Activated T-cell treated with anti-CD3 and anti-CD28 coated beads, Interleukin-2, amount 50 U/mL, for 72 hours (primary cell): ENCODE measurements at places on chromosomes 3 and 15.

DNA sequence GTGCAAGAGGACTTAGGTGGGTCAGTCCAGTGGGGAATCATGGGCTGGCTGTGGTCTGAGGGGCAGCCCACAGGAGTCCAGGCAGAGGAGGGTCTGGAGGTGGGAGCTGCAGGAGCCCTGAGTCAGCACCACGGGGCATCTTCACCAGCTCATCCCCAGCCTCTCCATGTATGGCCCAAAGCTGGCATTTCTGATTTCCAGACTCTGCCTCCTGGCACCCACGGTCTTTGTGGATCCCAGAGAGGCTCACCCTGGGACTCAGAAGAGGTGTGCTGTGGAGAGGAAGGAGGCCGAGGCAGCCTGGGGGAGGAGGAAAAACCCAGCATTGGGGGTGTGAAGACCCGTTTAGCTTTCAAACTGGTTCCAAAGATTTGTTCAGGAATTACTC lies 64.5 kb upstream of the KLF13 start:
- H3K27ac ChIP-seq, result no peak overlapping the region
- no peak for DNase-seq
- H3K4me3 ChIP-seq, result no peak overlapping the region

GRCh38 chr3:5021116-5022092 lies 42.2 kb downstream of the BHLHE40 start:
- peaks cover 97% of the 10 kb centered on the region for H3K4me1 ChIP-seq
- peak; percentile 57 for DNase-seq
- peak overlapping the region; percentile 79 for H3K4me3 ChIP-seq
- H3K36me3 ChIP-seq, result no peaks in the 10 kb centered on the region

DNA sequence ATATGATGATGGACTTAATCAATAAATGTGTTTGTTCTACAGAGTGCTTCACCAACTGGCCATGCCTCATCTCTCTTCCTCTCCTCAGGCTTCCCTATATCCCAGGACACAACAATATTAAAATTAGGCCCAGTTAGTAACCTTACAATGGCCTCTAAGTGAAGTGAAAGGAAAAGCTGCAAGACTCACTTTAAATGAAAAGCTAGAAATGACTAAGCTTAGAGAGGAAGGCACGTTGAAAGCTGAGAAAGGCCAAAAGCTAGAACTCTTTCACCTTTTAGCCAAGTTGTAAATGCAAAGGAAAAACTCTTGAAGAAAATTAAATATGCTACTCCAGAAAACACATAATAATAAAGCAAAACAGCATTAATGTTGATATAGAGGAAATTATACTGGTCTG lies 1010.3 kb downstream of the NAALADL2 start:
- H3K36me3 ChIP-seq, result no peaks in the 10 kb centered on the region
- DNase-seq, result no peak
- H3K4me3 ChIP-seq, result no peak overlapping the region
- H3K4me1 ChIP-seq, result no peaks in the 10 kb centered on the region
- H3K27me3 ChIP-seq, result no peaks in the 10 kb centered on the region

GRCh38 chr3:4726549-4726948 lies 233.4 kb downstream of the ITPR1 start:
- H3K36me3 ChIP-seq, result peaks cover 8% of the 10 kb centered on the region
- H3K4me1 ChIP-seq, result peaks cover 51% of the 10 kb centered on the region
- H3K27ac ChIP-seq, result no peak overlapping the region
- no peak for DNase-seq

DNA sequence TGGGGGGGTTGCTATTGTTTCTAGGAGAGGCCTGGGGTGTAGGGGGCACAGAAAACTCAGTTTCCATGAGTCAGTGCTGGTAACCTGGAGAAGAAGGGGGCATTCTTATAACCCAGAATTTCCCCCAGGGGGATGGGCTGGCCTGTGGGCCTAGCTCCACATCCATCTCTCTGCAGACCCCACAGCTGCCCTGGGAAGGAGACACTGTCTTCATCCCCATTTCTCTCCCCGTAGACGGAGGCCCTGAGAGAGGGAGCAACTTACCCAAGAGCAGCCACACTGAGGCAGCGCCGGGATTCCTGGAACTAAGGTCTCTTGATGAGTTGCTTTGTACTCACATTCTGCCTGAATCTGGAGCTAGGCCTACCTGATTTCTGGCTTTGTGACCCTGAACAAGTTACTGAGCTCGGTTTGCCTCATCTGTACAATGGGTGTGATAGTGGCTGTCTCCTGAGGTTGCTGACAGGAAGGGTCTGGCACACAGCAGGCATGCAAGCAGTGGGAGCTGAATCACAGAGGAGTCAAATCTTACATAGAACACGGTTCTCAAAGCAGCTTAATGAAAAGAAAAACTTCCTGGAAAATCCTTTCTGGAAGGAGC lies 55.0 kb upstream of the LCTL start:
- H3K4me1 ChIP-seq, result no peaks in the 10 kb centered on the region
- H3K27ac ChIP-seq, result no peak overlapping the region
- no peak overlapping the region for H3K4me3 ChIP-seq
- no peak for DNase-seq

DNA sequence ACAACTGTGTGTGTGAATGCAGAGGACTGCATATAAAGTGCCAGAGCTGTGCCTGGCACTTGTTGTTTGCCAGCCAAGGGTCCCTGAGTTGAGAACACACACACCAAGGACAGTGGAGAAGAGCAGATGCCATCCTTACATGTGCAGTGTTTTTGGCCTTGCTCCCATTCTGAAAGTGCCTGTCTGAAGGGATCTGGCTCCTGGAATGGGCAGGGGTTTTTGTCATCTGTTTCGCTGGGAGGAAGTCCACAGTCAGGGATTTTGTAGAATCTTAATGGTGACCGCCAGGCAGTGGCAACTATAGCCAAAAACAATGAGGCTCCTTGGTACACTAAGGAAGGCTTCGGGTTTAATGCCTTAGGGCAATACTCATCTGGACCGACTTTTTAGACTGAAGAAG lies 63.7 kb downstream of the DUT start:
- H3K27ac ChIP-seq, result no peak overlapping the region
- H3K36me3 ChIP-seq, result no peaks in the 10 kb centered on the region
- H3K4me1 ChIP-seq, result no peaks in the 10 kb centered on the region
- no peak overlapping the region for H3K4me3 ChIP-seq
- DNase-seq, result no peak
- no peaks in the 10 kb centered on the region for H3K27me3 ChIP-seq

DNA sequence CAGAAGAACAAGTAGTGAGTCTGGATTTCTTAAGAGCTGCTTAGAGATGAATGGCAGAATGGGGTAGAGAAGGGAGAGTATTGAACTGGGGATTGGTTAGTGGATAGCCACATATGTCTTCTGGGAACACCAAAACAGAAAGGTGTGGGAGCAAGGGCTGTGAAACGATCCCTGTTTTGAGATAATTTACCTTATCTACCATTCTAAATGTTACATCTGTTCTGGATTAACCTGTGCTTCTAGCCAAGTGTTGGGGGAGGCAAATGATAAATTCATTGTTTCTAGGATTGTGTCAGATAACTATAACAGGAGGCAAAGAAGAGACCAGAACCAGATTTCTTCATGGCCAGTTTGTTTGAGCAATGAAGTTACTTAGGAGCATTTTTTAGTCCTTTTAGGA lies 8.4 kb downstream of the NR1D2 start:
- peaks cover 61% of the 10 kb centered on the region for H3K4me1 ChIP-seq
- H3K27ac ChIP-seq, result peak overlapping the region; percentile 3
- DNase-seq, result no peak
- H3K27me3 ChIP-seq, result no peaks in the 10 kb centered on the region
- H3K36me3 ChIP-seq, result no peaks in the 10 kb centered on the region

DNA sequence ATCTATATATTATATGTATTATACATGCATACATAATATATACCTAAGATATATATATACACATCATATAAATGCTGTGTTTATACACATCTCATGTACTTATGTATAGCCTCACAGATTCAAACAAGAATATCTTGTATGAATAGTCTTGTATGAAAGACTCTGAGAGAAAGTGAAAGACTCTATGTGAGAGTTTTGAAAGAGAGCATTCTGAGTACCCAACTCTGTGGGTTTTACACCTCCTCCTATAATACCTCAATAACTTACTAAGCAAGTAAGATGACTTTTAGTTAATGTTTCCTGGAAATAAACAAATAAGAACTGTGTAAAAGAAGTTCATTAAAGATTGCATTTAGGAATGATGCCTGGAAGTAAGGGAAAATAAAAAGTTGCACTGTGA lies 108.1 kb upstream of the GMNC start:
- H3K36me3 ChIP-seq, result no peaks in the 10 kb centered on the region
- no peaks in the 10 kb centered on the region for H3K4me1 ChIP-seq
- DNase-seq, result no peak
- no peaks in the 10 kb centered on the region for H3K27me3 ChIP-seq
- H3K27ac ChIP-seq, result no peak overlapping the region

DNA sequence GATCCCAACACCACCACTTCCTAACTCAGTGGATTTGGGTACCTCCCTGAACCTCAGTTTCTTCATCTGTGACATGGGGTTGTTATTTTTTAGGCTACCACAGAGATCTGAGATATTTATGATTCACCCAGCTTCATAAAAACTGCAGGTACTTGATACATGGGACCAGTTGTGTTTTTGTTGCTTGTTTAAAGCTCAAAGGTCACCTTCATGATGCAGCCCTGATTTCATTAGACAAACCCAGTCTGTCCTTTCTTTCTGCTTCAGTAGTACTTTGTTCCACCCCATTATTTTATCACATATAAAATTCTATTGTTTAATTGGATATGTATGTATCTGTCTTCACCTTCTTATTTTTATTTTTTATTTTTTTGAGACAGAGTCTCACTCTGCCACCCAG lies 57.4 kb upstream of the C15orf61 start:
- H3K4me1 ChIP-seq, result no peaks in the 10 kb centered on the region
- H3K27ac ChIP-seq, result no peak overlapping the region
- H3K36me3 ChIP-seq, result no peaks in the 10 kb centered on the region
- H3K27me3 ChIP-seq, result no peaks in the 10 kb centered on the region
- DNase-seq, result no peak

DNA sequence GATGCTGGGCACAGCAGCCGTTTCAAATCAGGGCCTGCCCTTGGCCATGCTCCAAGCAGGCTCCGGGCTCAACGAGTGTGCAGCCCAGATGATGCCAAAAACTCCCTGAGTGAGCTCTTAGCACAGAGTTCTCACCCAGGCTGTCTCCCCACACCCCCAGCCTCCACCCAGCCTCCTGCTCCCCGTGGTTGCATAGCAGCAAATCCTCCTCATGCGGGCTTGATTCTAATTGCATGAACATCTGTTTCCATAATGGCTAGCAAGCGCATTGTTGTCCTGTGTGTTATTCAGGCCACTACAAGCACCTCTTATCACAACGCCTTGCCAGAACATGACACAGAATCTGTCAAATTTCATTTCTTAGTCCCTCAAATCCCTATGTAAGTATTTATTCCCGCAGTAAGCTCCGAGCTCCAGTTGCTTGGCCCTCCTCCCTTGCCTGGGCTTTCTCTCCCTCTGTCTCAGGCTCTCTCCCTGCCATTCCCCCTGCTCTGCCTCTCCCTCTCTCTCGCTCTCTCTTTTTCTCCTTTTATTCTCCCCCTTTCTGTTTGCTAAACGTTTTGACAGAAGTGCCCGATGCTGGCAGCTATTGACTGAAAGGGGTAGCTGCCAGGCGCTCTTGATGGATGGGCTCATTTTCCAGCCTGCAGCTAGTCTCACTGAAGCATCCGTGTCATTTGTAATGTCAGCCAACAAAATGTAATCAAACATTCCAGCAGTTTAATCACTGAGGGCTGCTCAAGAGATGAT lies 306.5 kb downstream of the IL20RB start:
- H3K4me3 ChIP-seq, result no peak overlapping the region
- no peaks in the 10 kb centered on the region for H3K4me1 ChIP-seq
- no peaks in the 10 kb centered on the region for H3K36me3 ChIP-seq
- no peak overlapping the region for H3K27ac ChIP-seq
- DNase-seq, result no peak
- H3K27me3 ChIP-seq, result peaks cover 21% of the 10 kb centered on the region

DNA sequence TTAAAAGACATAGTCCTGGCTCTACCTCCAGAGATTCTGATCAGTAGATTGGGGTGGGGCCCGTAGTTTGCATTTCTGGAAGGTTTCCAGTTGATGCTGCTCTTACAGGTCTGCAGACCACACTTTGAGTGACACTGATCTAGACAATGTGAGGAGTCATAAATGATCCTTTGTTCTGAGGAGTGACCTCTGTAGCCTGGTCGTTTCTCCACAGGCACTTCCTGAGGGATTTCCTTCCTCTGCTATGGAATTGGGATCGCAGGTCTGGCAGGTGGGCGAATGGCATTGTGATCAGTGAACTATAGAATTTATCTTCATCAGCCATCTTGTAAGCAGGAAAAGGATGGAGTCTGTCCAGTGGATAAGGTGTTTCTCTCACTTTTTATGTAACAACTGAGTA lies 5.5 kb downstream of the GFM1 start:
- peaks cover 25% of the 10 kb centered on the region for H3K4me1 ChIP-seq
- peaks cover 26% of the 10 kb centered on the region for H3K36me3 ChIP-seq
- no peaks in the 10 kb centered on the region for H3K27me3 ChIP-seq
- H3K27ac ChIP-seq, result no peak overlapping the region
- DNase-seq, result no peak
- no peak overlapping the region for H3K4me3 ChIP-seq

DNA sequence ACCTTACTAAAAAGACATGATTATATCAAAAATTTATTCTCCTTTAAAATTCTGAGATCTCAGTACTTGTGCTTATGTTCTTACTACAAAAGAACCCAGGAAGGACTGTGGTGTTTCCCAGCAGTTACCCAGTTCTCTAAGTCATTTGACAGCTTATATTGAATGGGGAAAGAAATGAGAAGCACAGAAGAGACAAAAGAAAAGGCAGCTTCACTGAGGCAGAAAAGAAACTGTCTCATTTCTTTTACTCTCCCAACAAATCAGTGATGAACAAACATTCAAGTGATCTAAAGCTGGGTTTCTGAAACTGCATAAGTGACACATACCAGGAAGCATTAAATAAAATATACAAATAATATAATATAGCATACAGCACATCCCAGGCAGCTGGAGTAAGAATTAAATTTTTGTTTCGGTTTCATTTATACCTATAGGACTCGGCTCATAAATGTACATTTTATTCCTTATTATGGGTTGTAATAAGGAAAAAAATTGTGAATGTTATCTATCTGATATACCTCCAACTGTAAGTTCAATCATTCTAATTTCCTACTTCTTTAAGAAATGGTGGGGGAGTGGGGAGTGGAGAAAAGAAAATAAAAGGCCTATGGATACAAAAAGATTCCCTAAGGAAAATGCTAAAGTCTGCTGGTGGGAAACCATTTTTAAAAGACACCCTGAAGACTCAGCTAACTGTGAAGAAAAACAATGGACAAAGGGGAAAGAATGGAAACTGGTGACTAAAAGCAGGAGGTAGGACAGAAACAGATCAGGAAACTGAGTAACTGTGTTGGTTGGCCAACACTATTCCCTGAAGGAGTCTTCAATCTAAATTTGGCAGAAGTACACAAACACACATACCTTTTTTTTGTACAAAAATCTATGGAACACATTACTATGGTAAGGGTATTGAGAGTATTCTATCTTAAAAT lies 156.8 kb downstream of the TBC1D5 start:
- peaks cover 4% of the 10 kb centered on the region for H3K4me1 ChIP-seq
- H3K27me3 ChIP-seq, result no peaks in the 10 kb centered on the region
- no peak overlapping the region for H3K27ac ChIP-seq
- peaks cover 9% of the 10 kb centered on the region for H3K36me3 ChIP-seq
- no peak overlapping the region for H3K4me3 ChIP-seq
